ENCODE measurements at places on chromosomes 5 and 9.
A peak's percentile ranks its signal among the peaks of the same experiment; 100 is the strongest.

DNA sequence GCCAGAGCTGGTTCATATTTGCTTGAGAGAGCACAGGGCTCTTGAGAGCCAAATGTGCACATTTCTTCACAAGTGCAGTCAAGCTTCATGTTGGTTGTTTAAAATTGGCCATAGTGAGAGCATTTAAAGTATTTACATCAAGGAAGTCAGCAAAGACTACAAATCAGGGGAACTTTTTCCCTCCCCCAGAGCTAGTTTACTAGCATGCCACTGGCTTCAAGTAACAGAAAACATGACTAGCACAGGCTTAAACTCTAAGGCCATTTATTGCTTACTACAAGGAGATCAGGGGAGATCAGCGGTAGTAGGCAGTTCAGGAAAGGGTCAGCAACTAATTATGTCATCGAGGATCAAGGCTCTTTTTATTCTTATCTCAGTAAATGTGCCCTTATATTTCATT is 11.0 kb upstream of the CCDC171 start:
- DNase-seq = no peak

DNA sequence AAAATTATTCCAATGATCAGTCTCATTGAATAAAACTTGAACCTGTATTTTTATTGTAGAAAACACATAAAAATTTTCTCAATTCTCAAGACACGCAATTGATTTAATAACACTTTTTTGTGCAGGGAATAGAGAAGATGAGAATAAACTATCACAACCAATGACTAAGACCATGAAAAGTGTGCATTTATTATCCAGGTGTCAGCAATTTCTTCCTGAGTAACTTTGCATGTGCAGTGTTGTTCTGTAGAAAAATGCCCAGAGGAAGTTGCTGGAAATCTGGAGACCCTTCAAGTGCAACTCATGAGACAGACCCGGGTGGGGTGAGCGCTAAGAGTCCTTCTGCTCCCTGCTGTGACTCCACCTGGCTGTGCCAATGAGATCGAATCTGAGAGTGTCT is 405.7 kb downstream of the SEMA5A start:
- no peak for DNase-seq

- no peak for DNase-seq
Observed at GRCh38 chr9:99419070-99419469, 197.0 kb downstream of the SEC61B start.

DNA sequence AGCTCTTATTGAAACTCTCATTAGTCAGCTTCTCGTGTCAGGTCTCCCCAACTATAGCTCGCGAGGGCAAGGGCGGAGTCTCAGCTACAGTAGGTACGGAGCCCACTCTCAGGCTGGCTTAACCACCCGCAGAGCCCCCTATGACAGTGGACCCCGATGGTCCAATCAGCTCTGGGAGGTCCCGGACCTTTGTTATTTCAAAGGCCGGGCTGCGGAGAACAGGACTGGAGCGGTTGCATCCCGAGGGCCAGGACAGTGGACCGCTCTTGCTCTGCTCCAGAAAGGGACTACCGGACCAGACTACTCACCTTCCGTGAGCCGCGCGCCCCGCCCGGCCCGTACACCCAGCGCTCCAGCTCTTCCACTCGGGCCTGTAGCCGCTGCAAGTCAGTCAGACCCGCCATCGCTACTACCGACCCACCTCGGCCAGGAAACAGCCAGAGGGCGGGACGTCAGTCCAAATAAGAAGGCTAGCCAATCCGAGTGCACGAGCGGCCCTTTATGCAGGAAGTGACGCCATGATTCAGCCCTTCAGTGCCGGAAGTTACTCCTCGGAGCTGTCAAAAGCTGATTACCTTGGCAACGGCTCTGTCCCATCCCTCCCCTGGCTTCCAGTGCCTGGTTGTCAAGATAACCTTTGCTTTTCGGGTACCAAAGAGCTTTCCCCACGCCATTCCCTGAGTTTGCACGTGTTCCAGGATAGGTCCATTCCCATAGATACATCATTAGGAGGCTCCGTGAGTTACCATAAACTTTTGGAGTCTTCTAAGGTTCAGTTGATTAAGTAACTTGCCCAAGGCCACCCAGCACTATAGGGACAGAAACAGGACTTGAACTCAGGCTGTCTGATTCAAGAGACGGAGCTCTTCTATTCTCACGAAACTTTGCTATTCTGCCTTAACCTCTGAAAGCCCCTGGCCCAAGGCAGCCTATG is at the start of gene DCTN3:
Gene DCTN3 (minus strand): TSS at position 435 of the 934 bp plus-strand sequence. CDS start 31 bp downstream, at position 404.
- peak; percentile 97 for DNase-seq

GRCh38 chr5:180153099-180153498 is 55.9 kb downstream of the RASGEF1C start:
- DNase-seq = no peak

DNA sequence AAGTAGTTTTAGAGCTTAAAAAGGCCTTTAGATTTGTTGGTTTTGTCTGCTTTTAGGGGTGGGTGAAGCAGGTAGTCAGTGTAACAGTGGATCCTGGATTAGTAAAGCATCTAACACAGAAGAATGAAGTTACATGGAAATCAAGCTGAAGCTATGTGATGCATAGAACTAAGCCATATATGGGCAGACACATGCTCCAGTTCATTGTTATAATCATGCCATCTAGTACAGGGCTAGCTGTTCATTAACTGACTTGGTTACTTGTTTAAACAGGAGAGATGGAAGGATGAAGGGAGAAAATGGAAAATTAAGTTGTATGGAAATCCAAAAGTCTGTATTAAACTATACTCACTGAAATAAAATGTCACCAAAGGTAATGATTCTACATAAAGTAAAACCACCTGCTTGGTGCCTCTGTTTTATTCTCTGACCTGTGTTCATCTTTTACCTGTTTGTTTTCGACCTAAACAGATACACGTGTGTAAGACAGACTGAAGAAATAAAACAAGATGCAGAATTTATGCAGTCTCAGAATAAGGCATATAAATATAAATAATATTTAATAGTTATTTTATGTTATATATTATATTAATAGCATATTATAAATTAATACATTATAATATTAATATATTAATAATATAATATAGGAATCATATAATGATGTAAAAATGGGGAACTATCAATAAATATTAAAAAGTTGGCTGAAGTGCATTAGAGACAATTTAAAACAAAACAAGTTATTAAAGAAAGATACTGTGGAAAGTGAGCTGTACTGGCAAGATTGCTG is 33.9 kb downstream of the MRPS30 start:
- peak; percentile 15 for DNase-seq

DNA sequence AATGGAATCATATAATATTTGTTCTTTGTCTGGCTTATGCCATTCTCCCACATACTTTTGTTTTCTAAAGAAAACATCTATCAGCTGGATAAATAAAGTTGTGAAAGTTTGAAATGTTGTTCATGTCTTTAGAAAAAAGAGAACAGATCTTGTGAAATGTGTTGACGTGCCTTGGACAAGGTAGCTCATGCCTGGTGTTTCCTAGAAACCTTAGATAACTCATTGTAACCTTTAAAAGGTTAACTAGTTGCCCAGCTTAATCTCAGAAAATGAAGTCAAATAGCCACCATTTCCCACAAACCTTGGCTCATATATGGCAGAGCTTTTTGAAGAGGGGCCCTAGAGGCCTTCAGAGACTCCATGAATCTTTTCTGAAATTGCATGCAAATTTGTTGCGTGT is 15.3 kb downstream of the CDO1 start:
- no peak for DNase-seq

DNA sequence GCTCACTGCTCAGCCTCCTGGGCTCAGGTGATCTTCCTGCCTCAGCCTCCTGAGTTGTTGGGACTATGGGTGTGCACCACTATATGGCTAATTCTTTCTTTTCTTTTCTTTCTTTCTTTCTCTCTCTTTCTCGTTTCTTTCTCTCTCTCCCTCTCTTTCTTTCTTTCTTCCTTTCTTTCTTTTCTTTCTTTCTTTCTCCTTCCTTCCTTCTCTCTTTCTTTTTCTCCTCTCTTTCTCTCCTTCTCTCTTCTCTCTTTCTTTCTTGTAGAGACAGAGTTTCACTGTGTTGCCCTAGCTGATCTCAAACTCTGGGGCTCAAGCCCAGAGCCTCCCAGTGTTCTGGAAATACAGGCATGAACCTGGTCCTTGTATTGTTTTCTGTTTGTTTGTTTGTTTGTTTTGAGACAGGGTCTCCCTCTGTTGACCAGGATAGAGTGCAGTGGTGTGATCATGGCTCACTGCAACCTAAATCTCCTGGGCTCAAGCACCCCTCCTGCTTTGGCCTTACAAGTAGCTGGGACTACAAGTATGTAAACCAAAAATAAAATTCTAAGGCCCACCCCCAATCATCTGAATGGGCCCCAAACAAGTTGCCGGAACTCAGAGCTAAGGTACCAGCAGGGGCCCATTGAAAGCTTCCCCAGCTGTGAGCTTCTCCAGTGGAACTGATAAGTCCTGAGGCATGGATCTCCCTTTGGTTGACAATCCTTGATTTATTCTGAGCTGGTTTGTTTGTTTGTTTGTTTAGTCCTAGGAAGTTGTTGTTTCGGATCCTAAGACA is 11.9 kb upstream of the BTF3 start:
- no peak for DNase-seq

DNA sequence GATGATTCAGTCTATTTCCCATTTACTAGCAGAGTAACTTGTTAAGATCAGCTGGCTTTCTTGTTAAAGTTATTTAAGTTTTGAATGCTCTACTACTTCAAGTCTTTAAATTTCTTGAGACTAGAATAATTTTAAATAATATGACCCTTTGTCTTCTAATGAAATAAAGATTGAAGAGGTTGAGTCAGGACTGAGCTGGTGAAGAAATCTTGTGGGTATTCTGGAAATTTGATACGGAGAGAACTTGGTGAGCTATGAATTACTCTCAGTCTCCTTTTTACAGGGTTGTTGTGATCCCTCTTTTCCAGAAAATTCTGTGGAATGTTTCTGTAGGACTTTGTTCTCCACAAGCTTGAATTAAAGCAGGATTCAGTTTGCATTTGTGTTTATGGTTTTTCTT is 29.3 kb downstream of the RNF20 start:
- no peak for DNase-seq

DNA sequence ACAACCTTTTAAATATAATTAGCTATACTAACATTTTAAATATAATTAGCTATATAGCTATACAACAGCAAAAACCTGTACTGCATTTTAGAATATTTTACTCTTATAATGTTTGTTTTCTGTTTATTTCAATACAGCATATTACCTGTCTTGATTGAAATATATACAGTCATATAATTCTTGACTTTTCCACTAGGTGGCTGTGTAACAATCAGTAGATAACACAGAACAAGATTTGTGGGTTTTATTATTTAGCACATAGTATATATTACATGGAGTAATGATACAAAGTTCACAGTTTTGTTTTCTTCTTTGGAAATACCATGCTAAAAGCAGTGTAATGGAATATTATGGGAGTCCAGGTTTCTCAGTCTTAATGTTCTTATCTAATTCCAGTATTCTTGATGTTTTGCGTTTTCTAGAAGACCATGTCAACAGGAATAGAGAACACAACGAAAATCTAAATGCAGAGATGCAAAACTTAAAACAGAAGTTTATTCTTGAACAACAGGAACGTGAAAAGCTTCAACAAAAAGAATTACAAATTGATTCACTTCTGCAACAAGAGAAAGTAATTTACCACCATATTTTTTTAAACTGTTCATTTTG is 13.3 kb downstream of the HMMR start:
- peak; percentile 13 for DNase-seq

DNA sequence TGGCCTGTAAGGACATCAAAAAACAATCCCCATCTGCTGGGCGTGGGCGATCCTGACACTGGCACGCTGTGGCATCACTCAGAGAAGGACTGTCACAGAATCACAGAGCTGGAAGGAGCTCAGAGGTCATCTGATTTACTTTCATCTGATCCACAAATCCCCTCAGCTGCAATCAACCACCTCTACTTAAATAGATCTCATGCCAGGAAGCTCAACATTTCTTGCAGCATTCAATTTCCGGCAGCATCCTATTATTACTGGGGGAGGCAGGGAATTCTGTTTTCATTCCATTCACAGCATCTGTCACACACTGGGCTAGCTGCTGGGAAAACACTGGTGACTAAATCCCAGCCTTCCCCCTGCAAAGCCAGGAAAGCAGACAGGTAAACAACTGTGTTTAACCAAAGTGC is 38.3 kb downstream of the RETREG1 start:
- DNase-seq = no peak

DNA sequence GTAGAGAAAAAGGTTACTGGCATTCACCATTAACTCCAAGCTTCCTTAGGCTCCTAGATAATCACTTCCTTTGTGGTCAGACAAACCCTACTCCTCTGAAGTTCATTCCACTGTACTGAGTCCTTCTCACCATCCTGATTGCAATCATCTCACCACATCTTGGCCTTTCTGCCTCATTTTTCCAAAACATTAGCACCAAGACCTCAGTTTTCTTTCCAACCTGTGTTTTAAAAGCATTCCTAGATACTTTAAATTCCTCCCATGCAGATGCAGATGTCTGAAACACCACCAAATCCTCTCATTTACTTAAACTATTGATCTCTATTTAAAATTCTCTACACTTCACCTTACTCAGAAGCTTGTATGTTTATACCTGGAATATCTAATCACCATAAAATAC is 961.3 kb upstream of the CTNND2 start:
- DNase-seq = no peak

DNA sequence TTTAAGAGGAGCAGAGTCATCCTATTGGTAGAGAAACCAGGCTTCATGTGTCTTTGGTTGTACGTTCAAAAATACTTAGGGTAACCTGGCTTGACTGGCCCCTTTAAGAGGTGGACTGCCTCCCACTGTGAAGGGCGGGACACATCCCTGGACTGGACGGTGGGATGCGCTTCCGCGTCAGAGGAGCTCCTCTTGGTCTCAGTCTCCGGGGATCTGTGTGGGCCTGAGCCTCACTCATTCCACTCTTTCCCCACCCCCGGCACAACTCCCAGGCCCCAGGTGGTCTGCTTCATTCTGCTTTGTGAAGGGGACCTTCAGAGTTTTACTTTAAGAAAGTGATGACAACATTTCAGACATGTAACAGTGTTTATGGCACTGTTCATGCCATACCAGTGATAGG is 601.1 kb downstream of the IRX1 start:
- no peak for DNase-seq

- DNase-seq = no peak
Observed at GRCh38 chr5:179230061-179230461, 115.2 kb downstream of the ADAMTS2 start.

GRCh38 chr9:124045076-124045829 is 33.7 kb downstream of the LHX2 start:
- no peak for DNase-seq

DNA sequence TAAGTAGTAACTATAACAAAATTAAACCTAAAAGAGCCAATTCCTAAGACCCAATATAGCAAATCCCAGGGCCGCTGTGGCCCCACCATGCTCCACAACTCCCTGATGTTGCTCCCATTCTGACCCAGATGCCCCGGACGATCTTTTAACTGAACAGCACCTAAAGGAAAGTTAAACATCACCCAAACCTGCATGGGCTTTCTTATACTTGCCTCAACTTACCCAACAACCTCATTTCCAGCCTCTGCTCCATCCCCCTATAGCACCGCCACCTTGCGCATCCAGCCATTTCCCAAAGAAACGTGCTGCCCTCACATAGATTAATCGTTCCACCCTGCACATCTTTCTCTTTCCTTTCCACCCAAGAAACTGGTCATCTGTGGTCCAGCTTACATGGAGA is 54.6 kb downstream of the ZNF354C start:
- DNase-seq = no peak

GRCh38 chr5:6652025-6652424 is 18.8 kb downstream of the SRD5A1 start:
- no peak for DNase-seq

Data from kidney glomerular epithelial cell (primary cell).